ENCODE measurements at places on chromosomes 5 and 9. TPM values are rescaled to one million over a fixed set of nuclear protein-coding genes. Genes with fewer than 3 reads are reported as not detected.

DNA sequence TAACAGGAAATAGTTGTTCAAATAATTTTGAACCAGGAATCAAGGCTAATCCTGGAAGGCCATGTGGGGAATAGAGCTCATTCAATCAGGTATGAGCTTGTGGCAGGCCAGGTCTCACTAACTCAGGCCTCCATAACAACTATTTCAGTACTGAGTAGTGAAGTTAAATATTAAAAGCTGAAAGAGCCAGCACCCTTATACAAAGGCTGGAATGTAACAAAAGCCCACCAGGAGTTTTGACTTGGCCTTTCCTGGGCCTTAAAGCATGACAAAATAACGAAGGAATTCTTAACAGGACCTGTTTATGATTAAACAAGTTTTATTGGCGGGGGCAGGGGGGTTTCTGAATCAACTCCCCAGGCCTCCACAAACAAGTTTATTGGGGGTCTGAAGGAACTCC, 1146.7 kb downstream of the CDH9 start:
- no peaks in the 10 kb centered on the region for H3K27me3 ChIP-seq
- no peaks in the 10 kb centered on the region for H3K36me3 ChIP-seq
- no peak overlapping the region for H3K4me3 ChIP-seq
- DNase-seq = no peak
- H3K4me1 ChIP-seq = no peaks in the 10 kb centered on the region
- no peak overlapping the region for H3K27ac ChIP-seq

- no peak overlapping the region for H3K27ac ChIP-seq
- DNase-seq = no peak
- no peak overlapping the region for H3K4me3 ChIP-seq
- H3K27me3 ChIP-seq = peaks cover 75% of the 10 kb centered on the region
These were observed 91.7 kb upstream of the GDNF start for GRCh38 chr5:37931541-37931940.

DNA sequence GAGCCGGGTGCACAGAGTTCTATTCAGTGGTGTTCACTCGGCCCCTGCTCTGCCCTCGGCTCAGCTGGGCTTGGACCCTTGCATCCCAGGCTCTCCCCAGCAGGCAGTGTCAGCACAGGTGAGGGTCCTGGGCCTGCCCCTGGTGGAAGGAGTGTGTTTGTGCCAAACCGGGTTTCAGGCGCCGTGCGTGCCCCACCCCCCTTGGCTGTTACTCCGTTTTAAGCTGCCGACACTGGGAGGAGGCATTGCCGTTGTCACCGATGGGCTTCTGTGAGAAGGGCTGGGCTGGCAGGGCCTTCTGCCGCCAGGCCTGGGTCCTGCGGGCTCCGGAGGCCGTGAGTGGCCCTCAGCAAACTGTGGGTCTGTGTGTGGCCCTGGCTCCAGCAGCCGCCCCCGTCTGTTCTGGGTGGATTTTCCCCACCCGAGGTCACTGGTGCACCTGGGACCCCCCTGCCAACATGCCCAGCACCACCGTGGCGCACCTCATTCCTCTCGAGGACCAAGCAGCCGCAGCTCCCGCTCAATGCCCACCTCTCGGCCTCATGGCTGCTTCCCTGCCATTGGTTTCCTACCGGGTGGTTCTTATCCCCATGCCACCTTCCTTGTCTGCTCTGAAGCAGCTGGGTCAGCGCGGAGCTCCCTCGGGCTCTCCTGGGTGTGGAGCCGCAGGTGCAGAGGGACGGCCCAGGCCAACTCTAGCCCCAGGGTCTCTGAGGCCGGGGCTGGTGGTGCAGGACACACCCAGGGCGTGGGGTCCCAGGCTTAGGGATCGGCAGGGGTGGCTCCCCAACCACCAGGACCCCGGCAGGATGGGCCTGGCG, 44.3 kb upstream of the EXOC3 start:
- peaks cover 2% of the 10 kb centered on the region for H3K27me3 ChIP-seq
- no peak for DNase-seq
- H3K4me3 ChIP-seq = no peak overlapping the region
- H3K27ac ChIP-seq = no peak overlapping the region

The FAM200C gene
- total RNA-seq = 7.5 TPM

The NEURL1B gene
- total RNA-seq = 2.8 TPM
